ENCODE measurements at places on chromosomes 6 and 20.

- DNase-seq: no peak
Observed at GRCh38 chr6:84329077-84329476, 101.6 kb upstream of the CEP162 start.

DNA sequence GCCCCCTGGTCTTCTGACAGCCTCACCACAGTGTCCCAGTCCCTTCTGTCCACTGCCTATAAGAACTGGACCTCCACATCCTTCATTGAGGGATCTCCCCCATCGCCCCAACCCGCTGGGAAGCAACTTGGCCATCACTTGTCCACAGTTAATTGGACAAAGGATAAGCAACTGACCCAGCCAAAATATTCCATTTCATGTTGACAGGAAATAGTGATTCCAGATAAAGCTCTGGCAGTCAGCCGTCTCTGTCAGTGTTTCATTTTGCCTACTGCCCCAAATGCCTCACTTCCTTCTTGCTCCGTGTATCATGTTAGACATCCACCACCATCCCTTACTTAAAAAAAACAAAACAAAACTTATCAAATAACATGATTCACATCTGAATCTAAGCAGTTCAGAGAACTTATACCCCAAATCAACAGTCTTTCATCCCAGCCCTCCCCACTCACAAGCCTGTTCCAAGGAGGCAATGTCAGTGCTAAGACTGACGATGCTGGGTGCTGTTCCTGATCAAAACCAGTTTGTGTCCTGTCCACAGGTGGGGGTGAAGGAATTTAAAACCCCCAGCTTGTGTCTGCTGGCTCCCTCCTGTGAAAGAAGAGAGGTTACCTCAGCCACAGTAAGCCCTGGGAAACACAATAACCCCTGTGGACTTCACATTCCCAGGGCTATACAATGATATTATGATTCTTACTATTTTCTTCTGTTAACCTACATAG lies 162.5 kb downstream of the WDR27 start:
- DNase-seq: no peak

- no peak for DNase-seq
Observed at GRCh38 chr6:115796829-115797228, 263.9 kb downstream of the FRK start.

DNA sequence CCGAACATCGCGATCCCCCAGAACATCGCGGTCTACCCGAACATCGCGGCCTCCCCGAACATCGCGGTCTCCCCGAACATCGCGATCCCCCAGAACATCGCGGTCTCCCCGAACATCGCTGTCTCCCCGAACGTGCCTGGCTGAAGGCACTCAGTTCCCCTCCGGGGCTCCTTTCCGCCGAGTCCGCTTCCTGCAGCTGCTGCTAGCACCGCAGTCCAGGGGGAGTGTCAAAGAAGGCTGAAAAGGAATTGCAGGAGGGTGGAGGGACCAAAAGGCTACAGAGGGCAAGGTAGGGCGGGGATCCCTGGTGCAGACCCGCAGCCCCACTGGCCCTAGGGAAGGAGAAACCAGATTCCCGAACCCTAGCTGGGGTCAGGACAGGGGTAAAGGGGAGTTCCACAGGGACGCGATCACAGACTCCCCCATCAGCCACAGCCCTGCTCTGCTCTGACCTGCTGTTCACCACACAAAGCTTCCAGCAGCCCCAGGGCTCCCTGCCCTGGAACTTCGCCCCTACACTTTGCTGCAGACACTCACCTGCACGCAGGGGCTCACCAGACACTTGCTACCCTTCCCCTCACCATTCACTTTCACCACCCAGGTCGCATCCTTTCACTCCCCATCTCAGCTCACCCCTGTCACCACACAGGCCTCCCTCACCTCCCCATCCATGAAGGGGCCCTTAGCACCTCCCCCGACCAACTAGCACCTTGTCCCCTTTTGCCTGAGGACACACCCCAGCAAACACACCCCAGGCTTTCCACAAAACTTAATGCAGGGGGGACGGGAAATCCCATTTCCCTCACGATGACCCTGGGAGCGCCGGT lies 1.7 kb downstream of the ULBP1 start:
- DNase-seq: no peak

DNA sequence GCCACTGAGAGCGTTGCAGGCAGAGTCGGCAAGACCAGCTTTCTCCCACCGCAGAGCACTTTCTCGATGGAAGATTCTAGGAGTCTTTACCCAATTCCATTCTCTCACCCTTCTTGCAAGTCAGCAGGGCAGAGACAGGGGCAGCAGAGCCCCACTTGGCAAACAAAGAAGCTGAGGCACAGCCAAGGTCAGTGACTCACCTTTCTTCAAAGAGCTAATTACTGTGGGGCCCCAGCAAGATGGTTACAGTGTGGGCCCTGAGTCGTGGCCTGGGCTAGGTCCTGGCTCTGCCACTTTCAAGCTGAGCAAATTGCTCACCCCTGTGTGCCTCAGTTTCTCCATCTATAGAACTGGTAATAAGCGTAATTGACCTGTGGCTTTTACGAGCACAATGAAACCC lies 277.0 kb downstream of the PREX1 start:
- DNase-seq: no peak

- DNase-seq: no peak
Observed at GRCh38 chr6:166465671-166466087, 82.9 kb upstream of the MPC1 start.

- DNase-seq: no peak
Observed at GRCh38 chr6:45880159-45880558, 135.5 kb downstream of the CLIC5 start.

- no peak for DNase-seq
Observed at GRCh38 chr6:150353445-150353844, 15.4 kb upstream of the IYD start.

DNA sequence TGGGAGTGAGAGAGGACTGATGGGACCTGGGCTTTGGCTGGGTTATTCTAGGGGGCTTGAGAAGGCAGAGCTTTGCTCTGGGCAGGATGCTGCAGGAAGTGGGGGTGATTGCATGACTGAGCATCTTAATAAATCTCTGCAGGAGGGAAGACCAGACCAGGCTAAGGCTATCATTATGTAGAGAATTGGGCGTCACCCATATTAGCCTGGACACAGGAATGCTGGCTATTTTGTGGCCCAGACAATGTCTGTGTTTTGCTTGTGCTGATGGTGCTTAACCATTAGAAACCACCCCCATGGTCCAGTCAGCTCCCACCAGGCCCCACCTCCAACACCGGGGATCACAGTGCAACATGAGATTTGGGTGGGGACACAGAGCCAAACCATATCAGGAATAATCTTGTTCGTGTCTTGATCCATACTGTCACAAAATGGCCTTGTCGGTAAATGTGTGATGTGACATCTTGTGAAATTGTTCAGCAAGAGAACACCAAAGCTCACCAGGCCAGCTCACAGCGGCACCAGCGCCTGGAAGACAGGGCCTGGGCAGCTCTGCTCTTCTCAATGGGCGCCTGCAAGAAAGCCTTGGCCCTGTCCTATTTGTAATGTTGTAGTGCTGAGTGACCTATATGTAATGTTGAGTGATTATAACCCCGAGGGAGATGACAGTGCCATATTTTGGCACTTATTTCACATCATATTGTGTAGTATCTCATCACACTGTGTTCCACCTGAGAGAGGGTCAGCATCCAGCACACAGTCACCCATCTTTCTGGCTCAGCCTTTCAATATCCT lies 211.8 kb downstream of the QKI start:
- DNase-seq: no peak

- no peak for DNase-seq
Observed at GRCh38 chr20:48129345-48129942, 344.2 kb upstream of the SULF2 start.
